ENCODE measurements at places on chromosomes 12 and 14.

- DNase-seq: no peak
Observed at GRCh38 chr12:123364532-123365024, at the start of gene SBNO1. Gene SBNO1, minus strand, starts transcription at chr12:123364847. Its CDS starts 14,406 bp downstream, at chr12:123350441.

GRCh38 chr12:90682398-90682797, 272.6 kb downstream of the CCER1 start:
- no peak for DNase-seq

DNA sequence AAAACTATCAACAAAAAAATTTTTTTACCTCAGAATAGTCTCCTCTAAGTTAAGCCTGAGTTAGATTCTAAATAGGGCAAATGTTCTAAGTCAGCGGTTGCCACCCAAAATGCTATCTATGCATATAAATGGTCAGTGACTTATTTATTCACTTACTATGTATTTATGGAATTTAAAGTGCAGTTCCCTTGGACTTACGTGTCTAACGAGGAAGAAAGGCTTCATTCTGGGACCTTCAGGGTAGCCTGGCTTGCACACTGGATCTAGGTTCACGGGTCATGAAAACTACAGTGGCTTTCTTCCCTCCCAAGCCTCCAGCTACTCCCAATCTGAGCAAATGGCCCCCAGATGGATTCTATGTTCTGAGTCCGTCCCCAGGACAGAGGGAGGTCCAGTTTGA, 77.1 kb downstream of the ARF6 start:
- no peak for DNase-seq

DNA sequence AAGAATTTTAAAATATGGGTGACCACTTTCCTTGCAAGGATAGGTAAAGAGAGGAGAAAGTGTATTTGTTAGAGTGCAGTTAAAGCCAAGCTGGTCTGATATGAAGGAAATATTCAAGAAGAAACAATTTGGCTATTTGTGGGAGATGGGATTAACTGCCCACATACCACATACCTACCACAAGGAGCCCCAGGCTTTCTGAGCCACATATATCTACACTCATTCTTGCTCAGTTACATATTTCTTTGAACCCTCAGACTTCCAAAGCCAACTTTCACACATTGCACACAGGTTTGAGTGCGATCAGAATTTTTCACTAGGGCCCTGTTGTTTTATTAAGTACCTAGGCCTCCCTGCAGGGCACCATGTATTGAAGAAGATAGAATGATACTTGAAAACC, 330.2 kb downstream of the ZFP36L1 start:
- DNase-seq: no peak

- no peak for DNase-seq
Observed at GRCh38 chr12:49568442-49569162, 660 bp upstream of the MCRS1 start.

GRCh38 chr12:6923851-6924250, 3.9 kb upstream of the ATN1 start:
- no peak for DNase-seq

GRCh38 chr14:61478971-61479473, 157.6 kb downstream of the PRKCH start:
- no peak for DNase-seq

DNA sequence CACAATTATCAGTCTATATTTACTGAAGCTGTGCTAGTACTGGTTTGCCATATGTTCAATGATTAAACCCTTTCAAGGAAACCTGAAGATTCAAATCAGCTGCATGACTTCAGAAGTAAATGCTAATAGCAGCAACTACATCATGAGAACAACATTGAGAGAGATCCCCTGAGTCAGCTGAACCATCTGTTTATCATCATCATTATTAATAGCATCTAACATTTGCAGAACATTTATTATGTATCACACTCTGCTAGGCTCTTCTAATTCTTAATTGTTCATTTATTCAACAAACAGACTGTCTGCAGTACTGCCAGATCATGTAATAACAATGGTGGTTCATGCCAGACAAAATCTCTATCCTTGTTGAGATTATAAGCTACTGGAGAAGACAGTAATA, 157.4 kb downstream of the KLHL28 start:
- DNase-seq: no peak

- DNase-seq: no peak
Observed at GRCh38 chr12:131723532-131723931, 12.6 kb downstream of the SFSWAP start.

GRCh38 chr12:8698879-8699278, 1.1 kb downstream of the RIMKLB start:
- DNase-seq: peak; percentile 65

GRCh38 chr14:100591453-100592371, 4.5 kb upstream of the BEGAIN start:
- no peak for DNase-seq

DNA sequence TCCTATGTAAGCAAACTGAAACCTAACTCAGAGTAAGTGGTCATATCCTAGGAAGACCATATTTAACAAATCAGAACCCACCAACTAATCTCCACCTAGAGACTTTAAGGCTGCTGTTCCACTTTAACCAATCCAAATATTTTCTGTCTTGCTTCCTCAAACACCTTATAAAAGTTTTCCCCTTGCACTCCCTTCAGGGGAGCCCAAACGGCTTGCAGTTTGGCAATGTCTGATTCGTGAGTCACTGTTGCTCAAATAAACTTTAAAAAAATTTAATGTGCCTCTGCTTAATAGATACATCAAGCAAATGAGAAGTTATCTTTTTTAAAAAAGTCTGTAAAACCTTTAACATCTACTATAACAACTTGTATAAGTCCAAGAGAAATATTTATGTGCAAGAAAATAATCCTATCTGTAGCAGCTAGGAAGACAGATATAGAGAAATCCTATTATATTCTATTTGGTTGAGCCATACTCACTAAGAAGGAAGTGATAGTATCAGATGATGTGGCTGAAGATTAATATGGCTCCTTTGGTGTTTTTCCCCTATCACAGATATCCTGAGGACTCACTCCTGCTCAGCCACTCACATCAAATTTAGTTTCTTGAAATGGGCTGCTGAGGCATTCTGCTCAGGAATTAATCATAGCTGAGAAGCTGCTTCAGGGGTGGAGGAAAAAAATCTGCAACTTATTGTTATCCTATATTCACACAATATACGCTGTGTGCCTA, 65.1 kb upstream of the DUSP6 start:
- peak; percentile 71 for DNase-seq

- DNase-seq: peak; percentile 18
Observed at GRCh38 chr12:52645120-52645761, 6.8 kb downstream of the KRT2 start.

DNA sequence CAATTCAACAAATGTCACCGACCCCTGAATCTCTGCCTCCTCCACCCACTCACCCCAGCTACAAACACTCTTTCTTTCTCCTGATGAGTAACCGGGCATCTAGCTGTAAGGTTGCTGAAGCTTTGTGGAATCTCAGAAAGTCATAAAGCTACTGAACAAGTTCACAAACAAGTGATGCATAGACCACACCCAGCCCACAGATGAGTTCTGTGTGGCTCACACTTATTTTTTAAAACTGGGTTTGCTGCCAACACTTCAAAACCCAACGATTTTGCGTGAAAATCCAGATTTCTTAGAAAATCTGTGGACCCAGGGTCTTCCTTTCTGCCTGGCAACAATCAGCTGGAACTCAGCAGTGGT, 96.1 kb downstream of the APAF1 start:
- DNase-seq: peak; percentile 35

GRCh38 chr14:34403646-34404045, 58.4 kb downstream of the SPTSSA start:
- no peak for DNase-seq

GRCh38 chr12:113222730-113223531, 1.7 kb downstream of the TPCN1 start:
- peak; percentile 78 for DNase-seq

- DNase-seq: no peak
Observed at GRCh38 chr12:92496790-92497189, 206.0 kb upstream of the PLEKHG7 start.

GRCh38 chr14:26286913-26287205, 311.0 kb downstream of the NOVA1 start:
- DNase-seq: peak; percentile 53

- no peak for DNase-seq
Observed at GRCh38 chr12:120061575-120062214, 54.9 kb downstream of the RAB35 start.

DNA sequence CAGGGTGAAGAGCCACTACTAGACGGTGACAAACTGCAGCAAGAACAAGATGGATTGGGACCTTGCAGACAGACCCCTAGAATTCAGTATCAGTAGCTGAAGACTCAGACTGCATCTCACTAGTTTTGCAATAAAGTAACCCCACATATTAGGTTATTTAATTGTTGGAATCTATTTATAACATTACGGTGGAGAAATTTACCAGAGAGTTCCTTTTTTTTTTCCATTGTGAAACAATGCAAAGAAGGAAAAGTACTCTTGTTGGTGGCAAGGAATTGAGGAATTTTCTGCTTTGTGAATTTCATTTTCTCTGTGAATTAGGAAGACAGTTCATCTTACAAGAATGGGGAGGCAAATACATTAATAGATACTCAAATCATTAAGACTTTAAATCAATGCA, 185.7 kb upstream of the PPFIA2 start:
- no peak for DNase-seq

DNA sequence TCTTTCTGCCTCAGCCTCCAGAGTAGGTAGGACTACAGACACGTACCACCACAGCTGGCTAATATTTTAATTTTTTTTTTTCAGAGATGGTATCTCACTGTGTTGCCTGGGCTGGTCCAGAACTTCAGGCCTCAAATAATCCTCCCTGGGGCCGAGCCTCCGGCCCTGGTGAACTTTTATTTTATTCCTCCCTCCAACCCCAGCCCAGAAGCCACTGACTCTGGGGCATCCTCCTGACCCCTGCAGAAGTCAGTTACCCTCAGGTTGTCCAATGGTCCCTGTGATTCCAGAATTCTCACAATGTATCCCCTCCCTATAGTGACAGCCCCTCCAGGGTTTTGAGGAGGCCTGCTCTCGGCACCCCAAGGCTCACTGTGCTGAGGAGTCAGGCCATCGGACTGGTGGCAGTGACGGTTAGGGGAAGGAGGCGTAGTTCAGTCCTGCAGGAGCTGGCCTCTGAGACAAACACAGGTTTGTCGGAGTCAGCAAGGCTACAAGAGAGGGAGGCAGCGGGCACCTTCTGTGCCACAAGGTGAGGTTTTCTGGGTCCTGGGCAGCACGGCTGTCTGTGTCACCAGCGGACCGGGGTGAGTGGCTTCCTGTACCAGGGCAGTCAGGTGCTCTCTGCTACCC, 19.4 kb upstream of the FIGNL2 start:
- DNase-seq: no peak

DNA sequence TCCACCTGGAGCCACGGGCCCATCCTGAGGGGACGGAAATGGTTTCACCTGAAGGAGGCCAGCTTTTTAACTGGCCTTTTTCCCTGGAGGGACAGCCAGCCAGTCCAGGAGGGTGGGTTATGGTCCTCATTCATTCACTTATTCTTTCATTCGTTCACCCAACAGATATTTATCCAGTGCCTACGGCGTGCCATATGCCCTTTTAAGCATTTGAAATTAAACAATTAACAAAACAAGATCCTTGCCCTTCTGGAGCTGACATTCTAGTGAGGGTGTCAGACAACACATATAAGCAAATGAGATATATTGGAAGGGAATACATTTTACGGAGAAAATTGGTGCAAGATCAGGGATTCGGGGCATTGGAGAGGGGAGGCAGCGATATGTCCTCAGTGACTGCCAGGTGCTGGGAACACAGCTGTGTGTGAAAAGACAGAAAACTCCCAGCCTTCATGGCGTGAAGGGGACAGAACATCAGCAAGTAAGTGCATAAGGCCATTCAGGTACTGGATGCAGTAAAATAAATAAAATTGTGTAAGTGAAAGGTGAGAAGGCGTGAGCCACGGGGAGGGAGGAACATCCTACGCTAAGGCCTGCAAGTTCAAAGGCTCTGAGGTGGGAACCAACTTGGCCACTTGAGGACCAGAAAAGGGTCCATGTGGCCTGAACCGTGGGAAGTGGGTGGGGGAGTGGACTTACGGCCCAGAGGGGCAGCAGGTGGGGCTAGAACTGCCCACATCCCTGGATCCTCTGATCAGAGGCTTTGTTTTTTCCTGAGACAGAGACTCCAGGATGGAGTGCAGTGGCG, 684 bp upstream of the ABCB9 start:
- DNase-seq: no peak

DNA sequence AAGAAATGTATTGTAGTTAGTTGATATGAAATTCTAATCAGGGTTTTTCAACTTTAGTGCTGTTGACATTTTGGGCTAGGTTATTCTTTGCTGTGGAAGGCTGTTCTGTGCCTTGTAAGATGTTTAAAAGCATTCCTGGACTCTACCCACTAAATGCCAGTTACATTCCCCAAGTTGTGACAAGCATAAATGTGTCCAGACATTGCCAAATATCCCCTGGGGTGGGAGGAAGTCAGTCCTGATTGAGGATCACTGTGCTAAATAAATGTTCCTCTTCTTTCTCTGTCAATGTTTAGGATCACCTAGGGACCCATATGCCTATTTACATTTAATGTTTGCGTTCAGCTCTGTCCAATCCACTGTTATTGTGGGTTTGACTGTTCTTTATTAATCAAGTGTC, 268.3 kb downstream of the TMTC2 start:
- DNase-seq: peak; percentile 58

DNA sequence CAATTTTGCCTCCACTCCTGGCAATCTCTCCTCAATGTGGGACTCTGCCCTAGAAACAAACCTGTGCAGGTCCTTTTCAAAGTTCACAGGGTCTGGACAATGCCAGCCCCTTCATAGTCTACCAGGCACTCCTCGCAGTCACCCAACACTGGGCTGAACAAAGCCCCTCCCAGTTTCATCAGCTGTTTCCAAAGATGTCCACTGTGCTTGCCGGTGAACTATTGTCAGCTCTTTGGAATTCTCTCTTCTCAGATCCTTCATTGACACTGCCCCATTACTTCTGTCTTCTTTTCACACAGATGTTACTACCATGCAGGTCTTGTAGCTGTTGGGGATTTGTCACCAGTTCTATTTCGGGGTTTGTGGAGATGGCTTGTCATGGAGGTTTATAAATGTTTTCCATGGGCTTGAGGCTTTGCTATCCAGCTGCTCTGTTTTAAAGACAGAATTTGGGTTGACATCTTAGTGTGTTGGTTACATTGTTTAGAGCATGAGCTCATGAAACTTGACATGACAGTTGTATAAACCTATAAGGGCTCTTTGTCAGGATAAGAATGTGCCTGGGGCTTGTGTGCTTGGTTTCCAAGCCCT, 77.3 kb upstream of the DHRS4 start:
- no peak for DNase-seq

- no peak for DNase-seq
Observed at GRCh38 chr12:105409801-105410471, 79.4 kb downstream of the C12orf75 start.

DNA sequence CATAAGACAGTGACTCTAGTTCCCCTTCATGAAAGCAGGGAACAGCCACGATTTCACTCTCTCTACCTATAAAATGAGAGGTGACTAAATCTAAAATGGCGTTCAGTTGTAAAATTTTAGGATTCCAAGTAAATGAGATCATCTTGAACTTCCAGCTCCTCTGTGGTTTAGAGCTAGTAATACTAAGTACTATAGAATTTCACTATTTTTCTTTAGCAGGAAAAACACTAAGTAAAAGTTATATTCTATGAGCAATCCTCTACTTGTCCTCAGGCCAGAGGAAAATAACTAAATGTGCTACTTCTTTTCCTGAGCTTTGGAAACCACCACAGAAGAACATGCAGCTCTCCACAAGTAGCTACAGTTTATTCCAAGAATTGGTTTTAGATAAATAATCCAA, 55.6 kb downstream of the NIN start:
- DNase-seq: peak; percentile 92

Measured in bronchial epithelial cell (primary cell).